ENCODE measurements at places on chromosomes 1 and 21. TPM values are rescaled to one million over a fixed set of nuclear protein-coding genes. Genes with fewer than 3 reads are reported as not detected.
A peak's percentile ranks its signal among the peaks of the same experiment; 100 is the strongest.

- peaks cover 43% of the 10 kb centered on the region for H3K4me1 ChIP-seq
- no peak overlapping the region for H3K4me3 ChIP-seq
- DNase-seq: no peak
- peaks cover 7% of the 10 kb centered on the region for H3K36me3 ChIP-seq
Measured at GRCh38 chr1:63643926-63644325, 50.7 kb downstream of the PGM1 start.

DNA sequence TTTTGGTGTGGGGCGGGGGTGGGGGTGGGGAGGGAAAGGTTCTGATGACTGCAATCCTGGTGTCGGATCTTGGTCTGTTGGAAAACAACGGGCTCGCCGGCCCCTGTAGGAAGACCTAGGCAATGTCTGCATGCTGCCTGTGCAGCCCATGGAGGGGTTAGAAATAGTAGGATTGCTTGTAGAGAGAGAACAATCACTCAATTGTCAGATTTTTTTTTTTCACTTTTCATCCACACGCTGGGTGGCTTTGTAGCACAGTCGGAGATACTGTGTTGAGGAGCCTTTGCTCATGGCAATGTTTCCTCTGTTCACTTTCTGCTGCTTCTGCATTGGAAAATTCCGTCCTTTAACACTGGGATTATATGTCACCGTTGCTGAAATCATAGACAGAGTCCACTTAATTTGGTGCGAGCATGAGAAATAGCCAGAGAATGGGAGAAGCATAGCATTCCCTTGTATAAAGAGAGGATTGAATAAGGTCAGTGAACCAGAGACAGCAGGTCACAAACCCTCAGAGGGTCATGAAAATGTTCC, 107.5 kb downstream of the MRPS6 start:
- no peak for DNase-seq
- H3K36me3 ChIP-seq: no peaks in the 10 kb centered on the region
- H3K4me3 ChIP-seq: no peak overlapping the region
- H3K27ac ChIP-seq: peak overlapping the region; percentile 66
- H3K4me1 ChIP-seq: peaks cover 44% of the 10 kb centered on the region

Gene NTRK1
- 0.15 TPM for polyA plus RNA-seq

Gene OVAAL
- polyA plus RNA-seq: not detected

DNA sequence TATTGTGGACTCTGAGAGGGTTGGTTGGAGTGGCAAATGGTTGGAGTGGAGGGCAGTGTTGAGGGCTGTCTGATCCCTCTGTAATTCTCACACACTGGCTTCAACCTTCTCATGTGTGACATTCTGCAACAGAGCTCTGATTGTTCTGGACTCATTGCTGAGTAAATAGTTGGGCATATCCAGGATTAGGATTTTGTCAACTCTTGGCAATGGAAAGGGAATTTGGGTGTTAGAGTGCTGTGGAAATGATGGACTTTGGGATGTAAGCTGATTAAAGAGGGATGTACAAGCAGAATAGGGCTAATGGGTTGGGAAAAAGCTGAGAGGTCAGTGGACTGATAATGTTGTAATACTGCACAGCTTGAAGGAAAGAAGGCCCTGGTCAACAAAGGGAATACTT, 16.5 kb downstream of the TLCD4 start:
- no peak for DNase-seq
- H3K27ac ChIP-seq: no peak overlapping the region
- H3K4me1 ChIP-seq: no peaks in the 10 kb centered on the region
- no peaks in the 10 kb centered on the region for H3K36me3 ChIP-seq

Gene BARHL2
- not detected for polyA plus RNA-seq

DNA sequence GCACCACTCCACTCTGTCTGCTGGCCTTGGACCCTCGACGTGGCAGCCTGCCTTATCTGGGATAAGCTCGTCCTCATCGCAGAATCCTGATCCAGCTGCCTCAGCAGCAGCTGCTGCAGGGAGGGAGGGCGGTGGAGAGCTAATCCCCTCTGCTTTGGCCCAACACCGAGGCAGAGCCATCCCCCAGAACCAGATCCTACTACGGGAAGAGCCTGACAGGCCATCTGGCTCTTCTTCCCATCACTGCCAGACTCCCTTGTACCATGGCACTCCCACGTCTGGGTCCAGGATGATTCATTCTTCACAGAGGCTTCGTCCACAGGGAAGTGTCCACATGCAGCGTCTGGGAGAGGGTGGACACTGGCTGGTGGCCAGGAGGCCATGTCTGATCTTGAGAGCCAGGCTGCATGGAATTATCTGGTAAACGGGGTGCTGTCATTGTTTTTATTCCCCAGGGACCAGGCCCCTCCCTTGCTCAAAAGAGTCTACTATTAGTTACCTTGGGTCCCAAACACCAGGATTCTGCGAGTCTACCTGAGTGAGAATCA, 14.6 kb upstream of the PKP1 start:
- H3K4me3 ChIP-seq: no peak overlapping the region
- peaks cover 54% of the 10 kb centered on the region for H3K27me3 ChIP-seq
- DNase-seq: peak; percentile 28
- H3K27ac ChIP-seq: no peak overlapping the region
- no peaks in the 10 kb centered on the region for H3K4me1 ChIP-seq

DNA sequence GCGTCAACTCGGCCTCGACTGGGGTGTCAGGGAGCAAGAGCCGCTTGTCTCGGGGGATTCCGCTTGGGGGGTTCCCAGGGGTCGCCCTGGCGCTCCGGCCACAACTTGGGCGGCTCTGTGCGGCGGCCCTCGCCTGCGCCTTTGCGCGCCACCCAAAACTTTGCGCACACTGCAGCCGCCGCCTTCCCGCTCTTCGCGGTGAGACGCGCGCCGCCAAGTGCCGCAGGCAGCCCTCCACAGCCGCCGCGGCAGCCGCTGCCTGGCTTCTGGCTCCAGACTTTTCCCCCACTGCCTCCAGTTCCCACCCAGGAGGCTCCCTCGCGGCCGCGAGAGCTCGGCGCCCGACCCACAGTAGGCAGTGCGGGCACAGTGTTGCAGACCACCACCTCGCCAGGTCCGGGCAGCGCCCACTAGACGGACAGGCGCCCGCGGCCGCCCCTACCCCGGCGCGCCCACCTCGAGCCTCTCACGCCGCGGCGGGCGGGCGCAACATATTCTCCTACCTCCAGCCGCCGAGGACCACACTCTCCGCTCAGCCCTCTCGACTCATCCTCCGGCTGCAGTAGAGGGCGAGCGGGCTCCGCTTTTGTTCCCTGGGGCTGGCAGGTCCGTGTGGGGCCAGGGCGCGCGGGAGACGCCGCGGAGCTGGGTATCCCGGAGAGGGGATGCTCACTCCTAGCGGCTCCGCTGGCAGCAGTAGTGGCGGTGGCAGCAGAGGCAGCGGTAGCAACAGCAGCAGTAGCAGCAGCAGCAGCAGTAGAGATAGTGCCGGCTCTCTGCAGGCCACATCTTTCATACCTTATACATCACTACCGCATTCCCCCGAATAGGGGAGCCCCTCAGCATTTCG, 296.6 kb downstream of the OMA1 start:
- no peaks in the 10 kb centered on the region for H3K36me3 ChIP-seq
- DNase-seq: no peak
- peak overlapping the region; percentile 16 for H3K4me3 ChIP-seq
- peaks cover 61% of the 10 kb centered on the region for H3K27me3 ChIP-seq
- H3K27ac ChIP-seq: no peak overlapping the region
- peaks cover 3% of the 10 kb centered on the region for H3K4me1 ChIP-seq

DNA sequence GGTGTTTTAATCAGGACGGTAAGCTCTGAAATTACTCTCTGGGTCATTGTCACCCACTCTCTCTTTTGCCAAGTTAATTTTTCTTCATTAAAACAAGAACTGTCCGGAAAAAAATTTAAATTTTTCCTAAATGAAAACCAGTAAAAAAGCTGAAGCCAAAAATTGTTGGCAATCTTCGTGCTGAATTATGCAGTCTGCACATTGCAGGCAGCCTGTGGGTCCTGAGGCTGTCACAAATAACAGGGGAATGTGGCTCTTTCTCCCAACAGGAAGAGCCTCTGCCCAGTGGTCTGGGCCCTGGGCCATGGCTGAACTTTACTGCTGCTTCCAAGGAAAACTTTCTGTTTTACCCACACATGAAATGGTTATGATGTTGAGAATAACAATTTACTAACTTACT, 153.9 kb upstream of the SPAG17 start:
- H3K4me3 ChIP-seq: no peak overlapping the region
- H3K27me3 ChIP-seq: no peaks in the 10 kb centered on the region
- no peaks in the 10 kb centered on the region for H3K4me1 ChIP-seq
- H3K27ac ChIP-seq: no peak overlapping the region
- no peaks in the 10 kb centered on the region for H3K36me3 ChIP-seq

DNA sequence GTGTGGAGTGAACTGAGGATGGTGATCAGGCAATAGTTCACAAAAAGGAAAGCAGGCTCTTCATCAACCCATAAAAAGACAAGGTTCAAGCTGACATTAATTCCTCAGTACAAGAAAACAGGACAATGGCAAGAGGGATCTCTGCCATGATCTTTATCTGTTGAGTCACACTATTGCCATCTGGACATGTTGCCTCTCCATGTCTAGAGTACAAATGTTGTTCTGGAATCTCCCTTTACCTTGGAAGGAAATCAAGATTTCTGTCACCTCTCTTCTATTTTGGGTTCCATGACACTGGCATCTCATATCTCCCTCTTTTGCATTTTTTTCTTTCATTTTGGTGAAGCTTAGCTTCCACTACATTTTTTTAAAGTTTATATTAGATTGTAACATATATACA, 329.1 kb downstream of the USP25 start:
- no peaks in the 10 kb centered on the region for H3K27me3 ChIP-seq
- H3K4me3 ChIP-seq: no peak overlapping the region
- H3K36me3 ChIP-seq: no peaks in the 10 kb centered on the region
- no peak for DNase-seq
- H3K4me1 ChIP-seq: no peaks in the 10 kb centered on the region

GRCh38 chr1:73755649-73756048, 442.3 kb downstream of the LRRIQ3 start:
- H3K27ac ChIP-seq: no peak overlapping the region
- no peak overlapping the region for H3K4me3 ChIP-seq
- no peak for DNase-seq
- no peaks in the 10 kb centered on the region for H3K27me3 ChIP-seq
- H3K36me3 ChIP-seq: no peaks in the 10 kb centered on the region
- no peaks in the 10 kb centered on the region for H3K4me1 ChIP-seq

Gene CELA2A
- polyA plus RNA-seq: 0.18 TPM

Gene ATF6
- polyA plus RNA-seq: 19.6 TPM

Gene USF1
- 56.9 TPM for polyA plus RNA-seq

GRCh38 chr21:37364722-37365121, 1.9 kb upstream of the DYRK1A start:
- no peaks in the 10 kb centered on the region for H3K27me3 ChIP-seq
- peak overlapping the region; percentile 67 for H3K4me3 ChIP-seq
- H3K27ac ChIP-seq: peak overlapping the region; percentile 96
- peak; percentile 33 for DNase-seq
- no peaks in the 10 kb centered on the region for H3K4me1 ChIP-seq

Gene ETNK2
- polyA plus RNA-seq: 34.3 TPM

Gene FALEC
- 0.31 TPM for polyA plus RNA-seq
